Inflammatory macrophage (primary cell): ENCODE measurements at places on chromosomes 16 and 17.

GRCh38 chr16:47156680-47157215, 13.0 kb upstream of the NETO2 start:
- DNase-seq, result no peak

GRCh38 chr17:41739661-41740352, 5.4 kb upstream of the HAP1 start:
- no peak for DNase-seq

- DNase-seq, result no peak
These were observed 13.8 kb downstream of the HYDIN start for GRCh38 chr16:71216714-71217113.

GRCh38 chr16:51697454-51697853, 546.4 kb upstream of the SALL1 start:
- no peak for DNase-seq

- DNase-seq, result no peak
These were observed 233.3 kb downstream of the CHD9NB start for GRCh38 chr16:52819405-52819804.

- DNase-seq, result no peak
These were observed 40.9 kb upstream of the C16orf78 start for GRCh38 chr16:49332589-49333258.

DNA sequence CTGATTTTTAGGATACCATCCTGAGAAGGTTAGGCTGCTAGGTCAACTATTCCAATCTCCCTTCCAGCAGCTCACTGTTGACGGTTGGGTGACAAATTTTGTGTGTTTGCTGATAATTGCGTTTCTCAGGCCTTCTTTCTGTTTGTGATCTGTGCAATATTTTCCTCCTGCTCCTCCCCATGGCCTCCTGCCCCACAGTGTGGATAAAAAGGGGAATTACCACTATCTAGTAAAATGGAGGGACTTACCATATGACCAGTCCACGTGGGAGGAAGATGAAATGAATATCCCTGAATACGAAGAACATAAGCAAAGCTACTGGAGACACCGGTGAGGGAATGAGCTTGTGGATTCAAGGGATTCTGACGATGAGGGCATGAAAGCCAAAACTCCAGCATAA, 9.2 kb downstream of the CHD3 start:
- peak; percentile 83 for DNase-seq

GRCh38 chr17:65954148-65954449, 237.8 kb downstream of the CEP112 start:
- no peak for DNase-seq
